A549 treated with ZK216348 at 1 μM for 4 hours (cell line): ENCODE measurements at places on chromosomes 1 and 21. TPM values are rescaled to one million over a fixed set of nuclear protein-coding genes. Genes with fewer than 3 reads are reported as not detected.

The MFAP2 gene
- total RNA-seq = 0.26 to 0.71 TPM (median 0.46 TPM) in 4 of 5 replicates, not detected in the other

The KANK4 gene
- total RNA-seq = 0.21 to 0.59 TPM (median 0.44 TPM) in 5 replicates

The AMPD2 gene
- 14.0 to 28.0 TPM (median 26.6 TPM) in 5 replicates for total RNA-seq

The LCE1B gene
- not detected in 5 replicates for total RNA-seq

The PDZK1 gene
- total RNA-seq = 0.39 to 1.7 TPM (median 0.98 TPM) in 5 replicates

The PEX14 gene
- total RNA-seq = 9.8 to 19.4 TPM (median 15.5 TPM) in 5 replicates

The CASQ1 gene
- total RNA-seq = not detected in 5 replicates

The PROX1 gene
- total RNA-seq = 0.06 to 0.21 TPM (median 0.16 TPM) in 4 of 5 replicates, not detected in the other

The PSEN2 gene
- 20.4 to 33.1 TPM (median 28.3 TPM) in 5 replicates for total RNA-seq

The SELL gene
- total RNA-seq = 0.19 to 0.45 TPM (median 0.22 TPM) in 4 of 5 replicates, not detected in the other

The BRDT gene
- not detected in 5 replicates for total RNA-seq

The ZNF648 gene
- not detected in 5 replicates for total RNA-seq

The ILDR2 gene
- 0.02 TPM in 1 of 5 replicates, not detected in the others for total RNA-seq

The WNT2B gene
- total RNA-seq = 0.08 to 0.29 TPM (median 0.22 TPM) in 5 replicates

The RBM11 gene
- total RNA-seq = not detected in 5 replicates

The DDR2 gene
- total RNA-seq = 0.31 to 0.68 TPM (median 0.47 TPM) in 5 replicates

The FCRL2 gene
- total RNA-seq = not detected in 5 replicates

The GFI1 gene
- 0.17 to 0.35 TPM (median 0.26 TPM) in 5 replicates for total RNA-seq

The CD34 gene
- not detected in 5 replicates for total RNA-seq

The KPRP gene
- not detected in 5 replicates for total RNA-seq

The OR2L8 gene
- total RNA-seq = not detected in 5 replicates

The RAB25 gene
- total RNA-seq = 0.29 to 0.62 TPM (median 0.38 TPM) in 3 of 5 replicates, not detected in the others

The PPFIA4 gene
- 0.38 to 1.4 TPM (median 0.64 TPM) in 5 replicates for total RNA-seq
